Stimulated activated CD4-positive, alpha-beta T cell treated with anti-CD3 and anti-CD28 coated beads, Interleukin-15, amount 100 ng/mL, for 48 hours (primary cell): ENCODE measurements at places on chromosomes 11 and 22.

- no peak for DNase-seq
Observed at GRCh38 chr22:45709866-45710265, 38.2 kb downstream of the ATXN10 start.

DNA sequence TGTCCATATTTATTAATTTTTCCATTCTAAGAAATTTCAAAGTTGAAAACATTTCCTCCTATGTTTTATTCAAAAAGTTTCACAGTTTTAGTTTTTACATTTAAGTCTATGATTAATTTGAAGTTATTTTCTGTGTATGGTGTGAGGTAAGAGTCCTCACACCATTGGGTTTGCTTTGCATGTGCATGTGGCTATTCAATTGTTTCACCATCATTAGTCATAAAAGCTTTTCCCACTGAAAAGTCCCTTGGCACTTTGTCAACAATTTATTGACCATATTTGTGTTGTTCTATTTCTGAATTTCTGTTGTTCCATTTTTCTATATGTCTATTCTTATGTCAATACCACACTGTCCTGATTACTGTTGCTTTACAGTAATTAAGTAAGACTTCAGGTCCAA, 186.5 kb downstream of the KIF18A start:
- no peak for DNase-seq

DNA sequence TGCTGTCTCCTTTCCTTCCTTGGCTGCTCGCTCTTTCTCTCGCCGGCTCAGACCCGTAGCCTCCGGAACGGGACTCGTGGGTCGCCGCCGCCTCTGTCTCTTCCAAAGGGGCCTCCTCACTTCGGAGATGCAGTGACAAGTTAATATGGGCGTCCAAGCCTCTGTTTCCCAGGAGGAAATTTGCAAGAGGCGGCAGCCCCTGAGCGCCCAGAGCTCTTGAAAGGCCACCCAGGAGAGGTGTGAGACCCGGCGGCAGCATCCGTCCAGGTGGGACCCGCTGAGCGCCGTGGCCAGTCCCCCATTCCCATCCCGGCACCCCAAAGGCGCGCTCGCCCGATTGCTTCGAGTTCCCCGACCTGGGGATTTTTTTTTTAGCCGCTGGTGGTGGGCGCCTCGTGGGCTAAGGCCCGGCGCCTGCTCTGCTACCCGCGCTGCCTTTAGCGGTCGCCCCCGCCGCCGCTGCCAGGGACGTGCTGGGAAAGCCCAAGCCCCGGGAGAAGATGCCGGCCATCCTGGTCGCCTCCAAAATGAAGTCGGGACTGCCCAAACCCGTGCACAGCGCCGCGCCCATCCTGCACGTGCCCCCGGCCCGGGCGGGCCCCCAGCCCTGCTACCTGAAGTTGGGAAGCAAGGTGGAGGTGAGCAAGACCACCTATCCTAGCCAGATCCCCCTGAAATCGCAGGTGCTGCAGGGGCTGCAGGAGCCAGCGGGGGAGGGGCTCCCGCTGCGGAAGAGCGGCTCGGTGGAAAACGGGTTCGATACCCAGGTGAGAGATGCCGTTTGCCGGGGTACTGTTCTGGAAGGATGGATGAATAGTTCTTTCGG, 772 bp downstream of the NAV2 start:
- no peak for DNase-seq

- no peak for DNase-seq
Observed at GRCh38 chr22:20777420-20778177, 3.7 kb downstream of the SERPIND1 start.

DNA sequence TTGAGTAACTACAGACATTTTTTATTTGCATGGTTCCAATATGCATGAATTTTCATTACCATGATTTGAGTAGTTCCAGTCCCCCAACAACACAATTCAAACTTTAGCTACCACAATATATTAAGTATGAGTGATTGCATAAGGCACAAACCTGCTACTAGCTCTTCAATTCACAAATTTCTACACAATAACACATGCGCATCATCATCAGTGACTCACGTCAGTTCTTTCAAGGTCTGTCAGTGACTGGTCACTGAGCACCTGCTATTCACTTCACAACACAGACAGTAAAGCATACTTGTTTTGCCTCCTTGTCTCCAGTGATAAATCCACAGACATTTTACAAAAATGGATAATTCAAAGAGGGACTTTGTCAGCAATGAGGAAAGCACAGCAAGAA, 435.1 kb upstream of the CCDC90B start:
- DNase-seq, result no peak

GRCh38 chr11:110463153-110463552, 33.4 kb downstream of the FDX1 start:
- no peak for DNase-seq

DNA sequence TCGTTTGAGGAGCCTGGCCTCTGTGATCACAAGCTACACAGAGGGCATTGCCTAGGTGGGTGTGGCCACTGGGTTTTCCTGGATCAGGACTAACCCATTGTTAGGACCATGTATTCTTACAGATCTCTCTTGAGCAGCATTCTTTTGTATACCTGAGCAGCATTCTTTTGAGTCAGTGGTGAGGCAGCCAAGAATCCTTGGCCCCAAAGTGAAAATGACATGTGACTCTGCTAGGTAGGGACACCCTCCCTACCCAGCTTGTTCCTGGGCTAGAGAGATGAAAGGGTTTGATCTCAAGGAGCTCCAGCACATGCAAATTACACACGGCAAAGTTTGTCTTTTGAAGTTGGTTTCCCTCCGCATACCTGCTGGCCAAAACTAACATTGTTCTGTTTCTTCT, 55.0 kb upstream of the HORMAD2 start:
- DNase-seq, result no peak

- DNase-seq, result no peak
Observed at GRCh38 chr11:19669511-19669910, 43.1 kb upstream of the NAV2 start.

DNA sequence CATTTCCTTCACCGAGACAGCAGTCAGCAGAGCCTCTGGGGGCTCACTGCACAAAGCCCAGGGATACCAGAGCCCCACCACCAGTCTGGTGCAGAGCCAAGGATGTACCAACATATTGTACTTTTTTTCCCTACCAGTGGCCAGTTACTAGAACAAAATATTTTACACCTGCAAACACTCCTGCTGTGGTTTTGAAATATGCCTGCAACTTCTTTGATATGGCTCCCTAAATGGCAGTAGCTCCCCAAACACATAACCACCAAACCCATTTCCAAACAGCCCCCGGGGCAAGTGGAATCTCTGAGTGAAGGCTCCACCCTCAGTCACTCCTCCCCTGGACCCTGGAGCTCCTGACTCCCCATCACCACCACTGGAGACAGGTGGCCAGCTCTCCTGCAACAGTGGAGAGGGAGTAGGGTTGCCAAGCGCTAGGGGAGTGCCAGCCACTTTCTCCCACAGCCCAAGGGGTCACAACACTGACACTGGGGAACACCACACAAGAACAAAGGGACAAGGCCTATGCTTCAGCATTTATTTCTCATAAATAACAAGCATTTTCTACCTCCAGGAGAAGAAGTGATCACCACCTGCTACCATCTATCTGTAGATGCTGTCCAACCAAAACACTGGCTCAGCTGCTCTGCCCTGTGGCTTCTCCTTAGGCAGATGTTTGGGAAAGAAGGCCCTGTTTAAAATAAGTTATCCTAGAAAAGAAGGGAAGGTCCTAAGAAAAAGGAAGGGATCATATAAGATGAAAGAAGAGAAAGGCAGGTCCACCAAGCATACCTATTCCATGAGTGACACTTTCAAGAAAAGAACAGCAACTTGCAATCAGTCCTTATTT, 15.1 kb downstream of the DGCR2 start:
- DNase-seq, result no peak

DNA sequence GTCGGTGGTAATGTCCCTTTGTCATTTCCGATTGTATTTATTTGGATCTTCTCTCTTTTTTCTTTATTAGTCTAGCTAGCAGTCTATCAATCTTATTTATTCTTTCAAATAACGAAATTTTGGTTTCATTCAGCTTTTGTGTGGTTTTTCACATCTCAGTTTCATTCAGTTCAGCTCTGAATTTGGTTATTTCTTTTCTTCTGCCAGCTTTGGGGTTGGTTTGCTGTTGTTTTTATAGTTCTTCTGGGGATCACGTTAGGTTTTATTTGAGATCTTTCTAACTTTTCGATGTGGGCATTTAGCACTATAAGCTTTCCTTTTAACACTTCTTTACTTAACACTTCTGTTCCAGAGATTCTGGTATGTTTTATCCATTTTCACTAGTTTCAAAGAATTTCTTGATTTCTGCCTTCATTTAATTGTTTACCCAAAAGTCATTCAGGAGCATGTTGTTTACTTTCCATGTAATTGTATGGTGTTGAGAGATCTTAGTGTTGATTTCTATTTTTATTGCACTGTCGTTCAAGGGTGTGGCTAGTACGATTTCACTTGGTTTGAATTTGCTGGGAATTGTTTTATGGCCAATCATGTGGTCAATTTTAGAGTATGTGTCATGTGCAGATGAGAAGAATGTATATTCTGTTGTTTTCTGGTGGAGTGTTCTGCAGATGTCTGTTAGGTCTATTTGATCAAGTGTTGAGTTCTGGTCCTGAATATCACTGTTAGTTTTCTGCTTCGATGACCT, 7.7 kb upstream of the SCGB1D1 start:
- DNase-seq, result no peak

DNA sequence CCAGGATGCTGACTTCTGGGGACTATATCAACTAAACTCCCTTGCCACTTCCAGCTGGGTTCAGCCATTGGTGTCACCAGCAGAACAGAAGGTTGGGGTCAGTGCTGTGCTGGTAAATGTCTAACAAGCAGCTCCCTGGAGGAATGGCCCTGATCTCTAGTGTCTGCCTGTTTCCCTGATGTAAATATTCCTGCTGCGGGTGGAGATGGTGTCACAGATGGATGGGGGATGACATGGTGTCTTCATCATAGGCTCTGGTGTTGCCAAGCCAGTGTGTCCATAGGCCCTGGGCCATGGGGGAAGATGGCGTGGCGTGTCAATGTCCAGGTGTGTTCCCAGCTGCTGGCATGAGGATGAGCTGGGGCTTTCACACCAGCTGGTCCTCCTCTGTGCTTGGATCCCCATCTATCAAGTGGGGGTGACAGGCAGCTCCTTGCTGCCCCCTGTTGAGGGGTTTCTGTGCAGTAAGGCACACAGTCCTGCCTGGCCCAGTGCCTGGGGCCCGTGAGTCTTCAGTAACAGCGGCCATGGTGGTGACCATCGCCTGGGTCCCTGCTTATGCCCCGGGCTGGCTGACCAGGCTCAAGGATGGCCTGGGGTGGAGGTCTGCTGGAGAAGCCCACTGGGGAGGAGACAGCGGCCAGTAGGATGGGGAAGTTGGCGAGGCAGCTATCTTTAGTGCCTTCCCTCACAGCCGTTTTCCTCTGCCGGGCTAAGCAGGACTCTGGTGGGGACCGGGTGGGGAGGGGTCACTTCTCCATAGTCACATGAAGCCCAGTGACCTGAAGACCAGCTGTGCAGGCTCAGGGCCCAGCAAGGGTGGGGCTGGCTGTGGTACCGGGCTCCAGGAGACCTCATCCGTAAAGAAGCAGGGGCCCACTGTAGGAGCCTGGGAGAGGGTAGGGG, 12.7 kb downstream of the RPL3 start:
- no peak for DNase-seq

DNA sequence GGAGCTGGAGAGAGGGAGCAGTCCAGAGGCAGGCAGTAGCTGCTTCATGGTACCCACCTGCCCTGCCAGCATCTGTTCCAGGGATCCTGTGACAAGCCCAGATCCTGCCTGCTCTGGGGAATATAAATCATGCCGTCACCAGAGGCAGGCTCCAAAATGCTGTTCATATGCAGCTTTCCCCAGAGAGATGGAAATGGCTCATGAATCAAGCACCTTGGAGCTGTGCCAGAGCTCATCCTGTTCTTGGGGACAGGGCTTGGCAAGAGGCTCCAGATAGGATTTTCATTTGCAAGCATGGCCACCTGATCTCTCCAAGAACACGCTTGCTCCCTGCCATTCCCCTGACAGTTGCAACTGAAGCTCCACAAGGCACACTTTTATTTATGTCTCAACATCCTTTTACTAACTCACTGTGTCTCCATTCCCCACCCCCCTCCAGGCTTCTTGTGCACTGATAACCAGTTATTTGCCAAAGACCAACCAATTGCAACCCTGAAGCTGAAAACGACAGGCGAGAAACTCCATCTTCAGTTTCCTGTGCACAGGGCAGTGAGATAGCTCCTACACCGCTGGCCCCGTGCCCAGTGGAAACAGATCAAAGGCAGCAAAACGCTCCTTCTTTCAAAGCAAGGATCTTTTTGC, 115.8 kb upstream of the PITPNB start:
- no peak for DNase-seq

DNA sequence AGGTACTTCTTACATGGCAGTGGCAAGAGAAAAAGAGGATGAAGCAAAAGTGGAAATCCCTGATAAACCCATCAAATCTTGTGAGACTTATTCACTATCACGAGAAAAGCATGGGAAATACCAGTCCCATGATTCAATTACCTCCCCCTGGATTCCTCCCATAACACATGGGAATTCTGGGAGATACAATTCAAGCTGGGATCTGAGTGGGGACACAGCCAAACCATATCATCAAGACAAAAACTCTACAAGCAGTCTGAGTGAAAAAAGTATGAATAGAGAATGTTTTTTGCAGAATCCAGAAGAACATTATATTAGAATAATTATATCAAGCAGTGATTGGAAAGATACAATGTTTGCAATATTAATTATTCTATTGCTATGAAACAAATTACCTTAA, 893.7 kb downstream of the FAM181B start:
- DNase-seq, result no peak

GRCh38 chr22:25235547-25236290, 16.3 kb downstream of the CRYBB2 start:
- peak; percentile 72 for DNase-seq

DNA sequence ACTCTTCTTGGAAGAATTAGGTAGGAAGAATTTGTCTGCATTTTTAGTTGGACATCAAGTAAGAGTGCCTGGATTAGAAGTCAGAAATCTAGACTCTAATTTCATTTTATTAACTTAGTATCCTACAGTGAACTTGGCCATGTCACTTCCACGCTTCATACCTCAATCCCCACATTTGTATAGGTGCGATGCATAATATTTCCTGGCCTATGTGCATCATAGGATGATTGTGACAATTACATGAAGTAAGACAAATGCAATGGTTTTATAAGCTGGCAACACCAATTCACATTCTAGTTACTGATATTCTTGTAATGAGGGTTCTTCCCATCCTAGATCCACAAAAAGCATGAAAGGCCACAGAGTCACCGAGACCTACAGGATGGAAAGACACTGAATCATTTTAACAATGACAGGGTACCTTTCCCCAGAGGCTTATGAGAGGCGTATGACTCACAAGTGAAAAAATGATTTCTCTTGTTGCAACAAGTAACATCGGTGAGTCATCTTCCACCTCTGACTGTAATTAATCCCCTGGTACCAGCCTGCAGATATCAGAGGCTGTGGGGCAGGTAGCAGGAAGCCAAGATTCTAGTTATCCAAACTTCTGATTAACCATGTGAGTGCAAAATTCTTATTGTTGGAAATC, 56.0 kb upstream of the OR5AK2 start:
- no peak for DNase-seq

- no peak for DNase-seq
Observed at GRCh38 chr22:38481162-38481870, 13.4 kb downstream of the KDELR3 start.

- no peak for DNase-seq
Observed at GRCh38 chr11:19598456-19598855, 114.2 kb upstream of the NAV2 start.
